Mesenchymal stem cell (in vitro differentiated cells and primary cell): ENCODE measurements at places on chromosomes 13 and 19.

DNA sequence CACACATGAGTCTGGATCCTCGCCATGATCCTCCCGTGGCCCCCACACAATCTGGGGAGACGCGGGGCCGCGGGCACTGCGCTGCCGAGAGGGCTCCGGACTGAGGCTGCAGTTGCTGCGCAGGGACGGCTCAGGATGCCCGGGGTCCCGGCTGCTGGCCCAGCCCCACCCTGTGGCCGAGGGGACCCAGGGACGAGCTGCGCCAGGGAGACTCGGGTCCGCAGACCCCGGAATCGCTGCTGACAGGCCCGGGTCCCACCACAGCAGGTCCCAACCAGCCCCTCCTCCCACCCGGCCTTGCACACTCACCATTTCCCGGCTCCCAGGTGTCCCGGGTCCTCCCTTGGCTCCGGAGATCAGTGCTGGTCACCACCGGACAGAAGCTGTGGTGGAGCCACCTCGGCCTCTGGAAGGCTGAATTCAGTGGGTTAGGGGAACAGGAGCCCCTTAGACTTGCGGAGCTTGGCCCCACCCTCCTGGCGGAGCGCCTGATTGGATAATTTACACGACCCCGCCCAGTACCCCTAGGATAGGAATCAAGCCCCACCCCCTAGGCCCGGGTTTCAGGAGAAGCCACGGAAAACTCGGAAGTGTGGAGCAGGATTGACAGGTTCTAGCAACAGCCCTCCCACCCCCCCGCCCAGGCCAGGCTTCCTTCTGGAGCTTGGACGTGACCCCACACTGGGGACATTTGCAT, 57.4 kb downstream of the ZNF44 start:
- H3K4me3 ChIP-seq, result no peak overlapping the region
- no peaks in the 10 kb centered on the region for H3K4me1 ChIP-seq
- H3K36me3 ChIP-seq, result peaks cover 30% of the 10 kb centered on the region
- no peaks in the 10 kb centered on the region for H3K27me3 ChIP-seq
- no peak for DNase-seq

DNA sequence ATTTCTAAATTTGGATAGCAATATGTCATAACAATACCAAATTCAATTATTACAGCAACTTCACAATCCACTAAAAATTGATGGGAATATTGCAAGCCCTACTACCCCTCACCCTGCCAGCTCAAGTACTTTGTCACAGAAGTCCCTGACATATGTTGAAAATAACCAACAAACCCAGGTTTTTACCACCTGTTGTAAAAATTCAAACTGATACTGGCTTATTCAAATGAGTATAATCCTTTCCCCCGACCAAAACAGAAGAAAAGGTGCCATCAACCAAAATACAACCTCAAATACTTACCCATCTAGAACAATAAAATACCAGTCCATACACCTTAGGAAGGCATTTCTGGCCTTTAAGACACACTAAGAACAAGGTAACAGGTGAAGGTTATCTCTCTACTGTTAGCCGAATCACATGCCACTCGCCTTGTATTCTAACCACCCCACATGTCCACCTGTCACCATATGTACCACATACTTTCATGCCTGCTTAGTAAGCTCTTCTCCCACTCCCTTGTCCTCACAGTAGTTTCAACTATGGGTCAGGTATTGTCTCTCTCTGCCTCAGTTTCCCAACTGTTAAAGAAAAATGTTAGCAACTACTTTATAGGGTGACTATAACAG, 53.1 kb downstream of the USP12 start:
- H3K27ac ChIP-seq, result no peak overlapping the region
- no peak for DNase-seq
- H3K4me3 ChIP-seq, result no peak overlapping the region

DNA sequence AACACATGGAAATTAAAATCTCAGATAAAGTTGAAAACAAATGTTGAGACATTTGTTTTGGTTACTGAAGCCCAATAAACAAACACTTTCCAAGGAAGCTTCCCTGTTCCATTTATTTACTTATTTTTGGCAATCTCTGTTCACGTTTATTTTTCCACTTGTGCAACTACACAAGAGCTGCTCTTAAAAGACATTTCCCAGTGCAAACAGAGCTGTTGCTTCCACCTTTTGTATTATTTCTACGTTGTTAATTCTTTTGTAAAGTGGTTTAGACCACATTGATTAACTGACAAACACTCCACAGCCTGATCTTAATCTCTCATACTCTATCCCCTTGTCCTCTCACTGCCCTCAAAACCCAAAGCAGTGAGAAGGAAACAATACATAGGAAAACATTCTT, 757.6 kb downstream of the LIG4 start:
- H3K4me3 ChIP-seq, result no peak overlapping the region
- peak; percentile 59 for DNase-seq
- peaks cover 7% of the 10 kb centered on the region for H3K4me1 ChIP-seq
- no peak overlapping the region for H3K27ac ChIP-seq

- DNase-seq, result no peak
- H3K36me3 ChIP-seq, result no peaks in the 10 kb centered on the region
- H3K4me3 ChIP-seq, result no peak overlapping the region
Measured at GRCh38 chr19:30158893-30159245, 213.3 kb upstream of the ZNF536 start.

DNA sequence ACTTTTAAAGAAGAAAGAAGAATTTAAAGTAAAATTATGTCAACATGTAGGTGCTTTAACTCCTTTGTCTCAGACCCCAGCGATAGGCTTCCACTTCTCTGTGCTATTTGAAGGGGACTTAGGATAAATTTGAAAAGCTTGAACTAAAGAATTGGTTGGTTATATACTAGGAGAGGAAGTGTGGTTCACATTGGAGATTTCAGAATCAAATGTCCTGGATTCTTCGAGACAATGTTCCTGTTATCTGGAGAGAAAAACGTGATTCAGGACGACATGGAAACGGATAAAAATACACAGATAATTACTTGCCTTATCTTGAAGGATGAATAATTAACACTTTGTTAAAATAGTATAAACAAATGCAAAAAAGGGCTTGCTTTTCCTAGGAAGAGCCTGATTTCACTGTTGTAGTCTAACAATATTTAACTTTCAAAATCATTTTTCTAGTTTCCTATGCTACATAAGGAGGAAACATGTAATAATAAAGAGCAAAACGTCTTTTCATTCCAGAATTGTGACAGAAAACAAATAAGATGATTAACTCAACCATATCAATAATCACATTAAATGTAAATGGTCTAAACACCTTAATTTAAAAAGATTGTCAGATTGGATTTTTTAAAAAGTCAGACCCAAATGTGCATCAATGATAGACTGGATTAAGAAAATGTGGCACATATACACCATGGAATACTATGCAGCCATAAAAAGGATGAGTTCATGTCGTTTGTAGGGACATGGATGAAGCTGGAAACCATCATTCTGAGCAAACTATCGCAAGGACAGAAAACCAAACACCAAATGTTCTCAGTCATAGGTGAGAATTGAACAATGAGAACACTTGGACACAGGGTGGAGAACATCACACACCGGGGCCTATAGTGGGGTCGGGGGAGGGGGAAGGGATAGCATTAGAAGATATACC, 724 bp upstream of the ZNF780A start:
- H3K36me3 ChIP-seq, result no peaks in the 10 kb centered on the region
- peak overlapping the region; percentile 62 for H3K27ac ChIP-seq
- peaks cover 2% of the 10 kb centered on the region for H3K4me1 ChIP-seq
- H3K27me3 ChIP-seq, result no peaks in the 10 kb centered on the region
- DNase-seq, result no peak
- H3K4me3 ChIP-seq, result peak overlapping the region; percentile 88

GRCh38 chr13:23469951-23470421, 36.5 kb upstream of the SACS start:
- H3K27me3 ChIP-seq, result no peaks in the 10 kb centered on the region
- no peaks in the 10 kb centered on the region for H3K36me3 ChIP-seq
- no peak overlapping the region for H3K4me3 ChIP-seq
- H3K4me1 ChIP-seq, result peaks cover 11% of the 10 kb centered on the region
- DNase-seq, result no peak
- H3K27ac ChIP-seq, result no peak overlapping the region

GRCh38 chr19:50500060-50500752, 10.8 kb downstream of the JOSD2 start:
- H3K36me3 ChIP-seq, result peaks cover 6% of the 10 kb centered on the region
- H3K27ac ChIP-seq, result no peak overlapping the region
- H3K27me3 ChIP-seq, result peaks cover 4% of the 10 kb centered on the region

DNA sequence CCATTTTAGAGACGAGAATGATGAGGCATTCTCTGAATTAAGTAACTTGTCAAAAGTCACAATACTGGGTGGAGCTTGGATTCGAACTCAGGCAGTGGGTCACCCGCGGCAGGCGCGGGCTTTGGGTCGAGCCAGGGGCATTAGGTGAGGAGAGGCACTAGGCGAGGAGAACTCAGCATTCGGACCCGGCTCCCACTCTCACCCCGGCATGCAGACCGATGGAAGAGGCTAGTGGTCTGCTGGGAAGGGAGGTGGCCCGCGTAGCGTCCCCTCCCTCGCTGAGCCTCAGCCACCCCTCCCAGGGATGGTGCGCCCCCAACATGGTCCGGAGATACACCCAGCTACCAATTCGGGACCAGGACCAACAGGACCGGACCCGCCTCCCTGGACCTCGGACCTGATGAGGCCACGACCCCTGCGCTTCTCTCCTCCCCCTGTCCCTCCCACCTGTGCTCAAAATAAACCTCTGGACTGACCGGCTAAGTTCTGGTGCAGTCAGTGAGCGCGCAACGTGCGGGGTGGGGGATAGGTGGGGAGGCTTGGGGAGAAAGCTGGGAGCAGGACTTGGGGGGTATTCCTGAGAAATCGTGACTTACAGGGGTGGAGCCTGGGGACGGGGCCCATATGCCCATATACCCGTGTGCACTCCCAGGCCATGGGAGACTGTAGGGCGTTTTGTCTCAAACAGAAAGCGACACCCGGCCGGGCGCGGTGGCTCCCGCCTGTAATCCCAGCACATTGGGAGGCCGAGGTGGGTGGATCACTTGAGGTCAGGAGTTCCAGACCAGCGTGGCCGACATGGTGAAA, 1.3 kb upstream of the SNAPC2 start:
- peaks cover 43% of the 10 kb centered on the region for H3K4me1 ChIP-seq
- H3K27me3 ChIP-seq, result peaks cover 21% of the 10 kb centered on the region
- H3K4me3 ChIP-seq, result no peak overlapping the region
- H3K36me3 ChIP-seq, result peaks cover 18% of the 10 kb centered on the region
- DNase-seq, result no peak
- H3K27ac ChIP-seq, result no peak overlapping the region
